Colonic mucosa (tissue), 4 donors: ENCODE measurements at places on chromosomes 4 and X.

DNA sequence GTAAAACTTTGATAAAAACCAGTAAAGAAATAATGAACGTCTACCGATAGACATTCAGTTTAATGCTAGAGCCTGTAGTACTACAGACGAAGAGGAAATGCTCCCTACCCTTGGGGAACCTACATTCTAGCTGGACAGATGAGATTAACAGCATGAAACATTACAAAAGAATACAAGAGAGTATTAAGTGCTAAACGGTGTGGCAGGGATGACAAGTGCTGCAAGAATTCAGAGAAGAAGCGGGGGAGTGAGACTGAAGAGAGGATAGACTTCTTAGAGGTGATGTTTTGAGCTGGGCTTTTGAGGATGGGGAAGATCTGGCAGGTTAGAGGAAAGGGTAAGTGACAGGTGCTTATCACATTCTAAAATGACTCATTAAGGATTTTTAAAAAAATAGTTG is 52.6 kb upstream of the ESX1 start:
- no peak for DNase-seq

- DNase-seq = no peak
Observed at GRCh38 chr4:55251342-55251741, 94.7 kb upstream of the SRD5A3 start.

- DNase-seq = no peak
Observed at GRCh38 chr4:165502916-165503907, 124.4 kb downstream of the CPE start.

DNA sequence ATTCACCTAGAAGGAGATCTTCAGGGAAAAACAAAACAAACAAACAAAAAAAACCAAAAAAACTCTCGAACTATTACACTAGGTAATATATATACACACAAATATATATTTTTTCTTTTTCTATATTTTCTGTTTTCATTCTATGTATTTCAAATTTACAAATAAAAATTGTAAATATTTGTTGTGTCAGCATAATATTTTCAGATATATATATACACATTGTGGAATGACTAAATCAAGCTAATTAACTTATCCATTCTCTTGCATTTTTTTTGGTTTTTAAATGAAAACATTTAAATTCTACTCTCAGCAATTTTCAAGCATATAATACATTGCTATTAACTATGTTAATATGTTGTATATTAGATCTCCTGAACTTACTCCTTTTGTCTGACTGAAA is 762.0 kb upstream of the PCDH10 start:
- no peak for DNase-seq

DNA sequence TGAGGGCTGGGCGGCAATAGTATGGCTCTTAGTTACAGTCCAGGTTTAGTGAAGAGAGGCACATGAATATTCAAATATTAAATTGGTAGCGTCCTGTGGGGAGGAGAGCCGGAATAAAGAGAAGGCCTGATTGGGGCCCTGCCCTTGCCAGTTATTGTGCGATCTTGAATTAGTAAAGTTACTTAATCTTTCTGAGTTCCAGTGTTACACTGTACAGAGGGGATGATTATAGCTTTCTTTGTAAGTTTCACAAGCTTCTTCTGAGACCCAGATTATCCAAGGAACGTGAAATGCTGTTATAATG is 1.2 kb downstream of the METAP1 start:
- DNase-seq = no peak

GRCh38 chr4:7526929-7527535 is 92.3 kb upstream of the PSAPL1 start:
- no peak for DNase-seq

DNA sequence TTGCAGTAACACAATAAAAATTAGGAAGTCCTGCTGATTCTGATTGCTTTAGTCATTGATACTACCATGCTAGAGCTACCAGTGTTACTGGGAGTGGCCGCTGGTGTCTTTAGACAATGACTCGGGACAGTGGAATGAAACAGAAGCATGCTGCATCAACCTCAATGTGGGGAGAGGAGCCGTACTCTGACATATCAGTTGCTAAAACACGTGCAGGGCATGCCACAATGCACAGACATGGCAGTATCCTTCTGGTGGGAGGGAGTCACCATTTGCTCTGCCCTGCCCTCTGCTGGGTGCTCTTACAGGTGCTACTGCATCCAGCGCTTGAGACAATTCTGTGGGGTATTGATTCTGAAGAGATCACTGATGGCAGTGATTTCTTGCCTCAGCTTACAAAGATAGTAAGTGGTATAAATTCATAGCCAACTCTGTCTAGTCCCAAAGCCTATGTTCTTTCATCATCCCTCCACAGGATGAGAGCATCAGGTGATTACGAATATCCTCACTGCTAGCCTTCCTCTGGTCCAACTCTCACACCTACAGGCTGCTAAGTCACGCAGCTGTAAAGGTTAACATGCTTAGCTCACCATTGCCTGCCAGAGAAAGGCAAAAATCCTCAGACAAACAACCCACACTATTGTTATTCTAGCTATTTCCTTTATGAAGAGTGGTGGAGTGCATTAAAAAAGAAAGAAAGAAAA is 43.7 kb downstream of the NSG1 start:
- peak; percentile 29 for DNase-seq

GRCh38 chr4:10192331-10192730 is 75.7 kb upstream of the WDR1 start:
- peak; percentile 14 for DNase-seq

- no peak for DNase-seq
Observed at GRCh38 chr4:11439836-11440235, 11.1 kb upstream of the HS3ST1 start.

DNA sequence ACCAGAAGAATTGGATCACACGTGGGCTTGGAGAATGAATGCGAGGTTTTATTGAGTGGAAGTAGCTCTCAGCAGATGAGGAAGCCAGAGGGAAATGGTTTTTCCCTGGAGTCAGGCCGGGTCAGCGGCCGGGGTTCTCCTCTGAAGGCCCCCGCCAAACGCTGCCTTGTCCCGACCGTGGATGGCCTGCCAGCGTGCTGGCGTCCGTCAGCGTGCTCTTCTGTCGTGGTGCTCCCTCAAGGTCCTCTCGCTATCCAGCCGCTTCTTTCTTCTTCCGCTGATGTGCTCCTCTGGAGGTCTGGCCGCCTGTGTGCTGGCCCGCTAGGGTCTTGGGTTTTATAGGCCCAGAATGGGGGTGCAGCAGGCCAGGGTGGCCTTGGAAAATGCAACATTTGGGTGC is 632.2 kb downstream of the TRAM1L1 start:
- DNase-seq = no peak

GRCh38 chr4:38068107-38068506 is 107.9 kb downstream of the PTTG2 start:
- DNase-seq = no peak

GRCh38 chr4:87851332-87851731 is 18.6 kb downstream of the MEPE start:
- no peak for DNase-seq

GRCh38 chr4:38067499-38067898 is 107.3 kb downstream of the PTTG2 start:
- DNase-seq = no peak

DNA sequence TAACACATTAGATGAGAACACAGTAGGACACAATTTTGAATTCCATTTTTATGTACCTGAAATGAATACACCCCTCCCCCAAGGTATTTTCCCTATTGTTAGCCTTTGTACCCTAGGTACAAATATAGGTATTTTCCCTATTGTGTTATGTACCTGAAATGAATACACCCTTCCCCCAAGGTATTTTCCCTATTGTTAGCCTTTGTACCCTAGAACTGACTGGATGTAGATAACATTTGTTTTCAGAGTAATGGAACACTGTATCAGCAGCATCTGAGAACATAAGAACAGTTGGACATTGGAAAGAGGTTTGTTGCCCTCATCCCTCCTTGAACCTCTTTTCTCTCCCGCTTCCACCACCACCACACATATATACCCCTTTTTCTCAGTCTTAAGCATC is 37.6 kb downstream of the YIPF6 start:
- DNase-seq = no peak

DNA sequence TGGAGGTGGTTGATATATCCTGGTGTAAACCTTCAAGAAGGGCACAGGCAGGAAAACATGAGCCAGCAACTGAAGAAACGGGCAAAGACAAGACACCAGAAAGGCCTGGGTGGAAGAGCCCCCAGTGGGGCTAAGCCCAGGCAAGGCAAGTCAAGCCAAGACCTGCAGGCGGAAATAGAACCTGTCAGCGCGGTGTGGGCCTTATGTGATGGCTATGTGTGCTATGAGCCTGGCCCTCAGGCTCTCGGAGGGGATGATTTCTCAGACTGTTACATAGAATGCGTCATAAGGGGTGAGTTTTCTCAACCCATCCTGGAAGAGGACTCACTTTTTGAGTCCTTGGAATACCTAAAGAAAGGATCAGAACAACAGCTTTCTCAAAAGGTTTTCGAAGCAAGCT is 7.2 kb downstream of the ZFP42 start:
- no peak for DNase-seq

- DNase-seq = no peak
Observed at GRCh38 chrX:11080741-11081305, 30.3 kb upstream of the HCCS start.

- DNase-seq = no peak
Observed at GRCh38 chrX:95539041-95539440, 1145.6 kb upstream of the DIAPH2 start.

- no peak for DNase-seq
Observed at GRCh38 chr4:61425315-61425714, 225.2 kb downstream of the ADGRL3 start.

DNA sequence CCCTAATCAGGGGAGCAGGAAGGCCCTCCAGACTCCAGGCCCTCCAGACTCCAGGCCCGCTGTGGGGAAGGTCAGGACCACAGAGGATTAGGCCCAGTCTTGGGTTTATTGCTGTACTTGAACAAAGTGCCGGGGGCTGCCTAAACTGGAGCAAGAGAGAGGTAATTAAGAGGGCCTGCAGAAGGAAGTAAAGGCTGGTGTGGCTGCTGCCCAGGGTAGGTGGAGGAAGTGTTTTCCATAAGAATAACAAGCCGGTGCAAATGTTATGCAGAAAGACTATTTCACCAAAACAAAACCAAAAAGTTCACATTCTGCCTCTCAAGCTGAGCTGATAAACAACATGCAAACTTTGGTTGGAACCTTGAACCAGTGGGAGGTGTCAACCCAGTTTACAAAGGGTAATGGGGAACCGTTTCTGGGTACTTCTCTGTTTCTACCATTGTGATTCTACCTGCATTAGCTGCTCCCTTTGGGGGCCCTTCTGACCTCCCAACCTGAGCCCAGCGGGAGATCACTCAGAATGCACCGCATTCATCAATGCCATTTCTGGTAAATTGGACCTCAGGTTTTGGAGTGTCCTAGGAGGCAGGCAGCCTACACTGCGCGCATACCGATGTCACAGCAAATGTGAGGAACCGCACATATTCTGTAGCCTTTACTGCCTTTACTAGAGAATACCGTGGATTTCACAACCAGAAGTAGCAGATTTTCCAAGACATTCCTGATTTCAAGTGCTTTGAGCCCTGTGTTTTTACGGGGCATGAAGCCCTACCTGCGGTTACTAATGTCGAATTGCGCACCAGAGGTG is 59.7 kb upstream of the BCOR start:
- DNase-seq = no peak

- DNase-seq = no peak
Observed at GRCh38 chrX:137428766-137429591, 136.9 kb upstream of the ZIC3 start.

DNA sequence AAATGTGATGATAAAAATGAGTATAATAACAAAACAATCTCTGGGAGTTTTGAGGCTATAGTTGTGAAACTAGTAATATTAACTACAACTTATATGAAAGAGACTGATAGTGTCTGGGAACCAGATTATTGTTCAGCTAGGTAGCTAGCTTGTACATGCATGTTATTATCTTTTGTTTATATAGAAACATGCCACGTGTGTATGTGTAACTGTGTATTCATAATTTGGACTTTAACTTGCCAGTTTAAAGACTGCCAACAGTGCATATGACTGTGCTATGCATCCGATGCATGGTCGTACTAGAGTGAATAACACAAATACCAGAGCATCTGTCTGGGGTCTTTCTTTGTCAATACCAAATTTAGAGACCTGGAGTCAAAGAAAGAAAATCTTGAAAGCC is 92.2 kb downstream of the ADGRL3 start:
- no peak for DNase-seq

GRCh38 chr4:139955600-139955999 is 198.4 kb downstream of the MAML3 start:
- DNase-seq = no peak

GRCh38 chrX:104343428-104344129 is 88.8 kb upstream of the ESX1 start:
- DNase-seq = peak; percentile 77

GRCh38 chrX:118675326-118675965 is 52.0 kb upstream of the IL13RA1 start:
- no peak for DNase-seq

- DNase-seq = no peak
Observed at GRCh38 chrX:37746218-37746941, 33.5 kb upstream of the CYBB start.

DNA sequence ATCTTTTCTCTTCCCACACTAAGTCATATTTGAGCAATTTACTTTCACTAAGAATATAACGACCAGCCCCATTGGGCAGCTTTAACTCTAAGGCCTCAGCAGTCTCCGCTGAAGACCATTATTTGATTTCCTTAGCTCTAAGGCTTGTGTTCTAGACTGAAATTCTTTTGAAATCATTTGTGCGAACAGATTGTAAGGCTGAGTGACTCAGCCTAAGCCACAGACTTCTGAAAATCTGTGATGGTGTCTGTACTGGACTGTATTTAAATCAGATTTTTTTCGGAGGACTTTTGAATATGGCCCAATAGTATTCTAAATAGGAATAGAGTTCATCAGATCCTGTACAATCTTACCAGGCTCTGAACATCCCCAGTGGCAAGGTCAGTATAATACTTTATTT is 150.3 kb upstream of the TECRL start:
- no peak for DNase-seq

GRCh38 chr4:2484185-2484584 is 15.3 kb downstream of the RNF4 start:
- DNase-seq = no peak

DNA sequence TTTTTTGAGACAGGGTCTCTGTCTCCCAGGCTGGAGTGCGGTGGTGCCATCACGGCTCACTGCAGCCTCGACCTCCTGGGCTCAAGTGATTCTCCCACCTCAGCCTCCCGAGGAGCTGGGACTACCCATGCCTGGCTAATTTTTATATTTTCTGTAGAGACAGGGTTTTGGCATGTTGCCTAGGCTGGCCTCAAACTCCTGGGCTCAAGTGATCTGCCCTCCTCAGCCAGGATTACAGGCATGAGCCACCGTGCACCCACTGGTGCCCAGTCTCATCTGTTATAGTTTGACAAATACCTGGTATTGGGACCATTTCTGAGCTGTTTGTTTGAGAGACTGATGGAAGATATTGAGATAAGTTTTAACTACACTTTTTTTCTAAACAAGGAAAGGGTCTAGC is 57.5 kb upstream of the SMIM10 start:
- no peak for DNase-seq

GRCh38 chr4:112855058-112855457 is 194.4 kb upstream of the ANK2 start:
- no peak for DNase-seq
